ENCODE measurements at places on chromosomes 6 and 20.

GRCh38 chr20:32527052-32527446 is 58.1 kb downstream of the NOL4L start:
- no peak for DNase-seq

DNA sequence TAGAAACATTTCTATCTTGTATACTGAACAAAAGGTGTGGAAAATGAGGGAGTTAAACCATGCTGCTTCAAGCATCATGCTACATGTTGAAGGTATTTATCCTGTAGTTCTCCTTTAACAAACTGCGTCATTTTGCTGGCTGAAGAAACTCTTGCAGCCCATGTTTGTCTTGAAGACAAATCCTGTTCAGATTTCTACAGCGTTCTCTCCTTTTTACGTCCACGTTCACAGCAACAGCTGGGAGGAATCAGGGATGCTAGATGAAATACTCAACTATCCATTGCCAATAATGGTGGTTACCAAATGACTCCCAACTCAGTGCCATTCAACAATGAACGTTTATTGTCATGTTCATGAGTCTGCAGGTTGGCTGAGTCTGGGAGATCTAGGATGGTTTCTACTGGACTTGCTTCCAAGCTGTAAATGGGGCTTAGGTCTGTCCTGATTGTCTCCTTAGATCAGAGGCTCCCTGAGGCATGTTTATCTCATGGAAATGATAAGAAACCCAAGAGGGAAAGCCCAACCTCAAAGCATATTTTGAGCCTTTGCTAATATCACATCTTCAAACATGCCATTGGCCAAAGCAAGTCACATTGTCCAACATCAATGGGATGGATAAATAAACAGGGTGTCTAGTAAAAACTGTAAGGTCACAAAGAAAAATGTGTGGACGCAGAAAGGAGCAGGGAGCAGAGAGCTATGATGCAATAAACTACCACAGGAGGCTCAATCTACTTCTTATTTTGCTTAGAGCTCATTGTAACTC is 2.7 kb upstream of the PLCB1 start:
- no peak for DNase-seq

DNA sequence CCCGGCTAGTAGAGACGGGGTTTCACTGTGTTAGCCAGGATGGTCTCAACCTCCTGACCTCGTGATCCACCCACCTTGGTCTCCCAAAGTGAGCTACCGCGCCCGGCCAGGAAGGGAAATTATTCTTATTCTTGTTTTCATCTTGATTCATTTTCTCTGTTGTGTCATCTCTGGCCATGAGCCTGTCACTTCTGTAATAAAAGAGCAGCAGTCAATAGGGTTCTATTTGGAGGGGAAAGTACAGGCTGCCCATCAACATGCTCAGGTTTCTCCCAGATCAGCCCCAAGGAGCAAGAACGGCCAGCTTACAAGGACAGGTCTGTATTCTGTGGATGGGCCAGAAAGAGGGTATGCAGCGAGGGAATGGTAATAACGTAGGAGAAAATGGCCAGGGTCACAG is 345.0 kb downstream of the PREX1 start:
- no peak for DNase-seq

DNA sequence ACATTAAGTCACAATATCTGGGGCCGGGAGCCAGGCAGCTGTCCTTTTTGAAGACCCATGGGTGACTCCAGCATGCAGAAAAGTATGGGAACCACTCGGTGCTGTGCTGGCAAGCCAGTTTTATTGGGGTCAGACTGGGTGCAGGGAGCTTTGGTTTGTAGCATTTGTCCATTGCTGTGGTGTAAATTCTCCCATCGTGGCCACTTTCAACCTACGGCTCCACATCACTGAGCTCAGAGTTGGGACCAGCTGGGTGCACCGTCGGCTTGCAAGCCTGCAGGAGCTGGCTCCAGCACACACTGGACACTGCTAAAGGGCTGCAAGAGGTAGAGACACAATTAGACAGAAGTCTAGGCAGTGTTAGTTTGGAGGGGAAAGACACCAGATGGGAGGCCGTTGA is 66.9 kb downstream of the SYNJ2 start:
- DNase-seq: no peak

DNA sequence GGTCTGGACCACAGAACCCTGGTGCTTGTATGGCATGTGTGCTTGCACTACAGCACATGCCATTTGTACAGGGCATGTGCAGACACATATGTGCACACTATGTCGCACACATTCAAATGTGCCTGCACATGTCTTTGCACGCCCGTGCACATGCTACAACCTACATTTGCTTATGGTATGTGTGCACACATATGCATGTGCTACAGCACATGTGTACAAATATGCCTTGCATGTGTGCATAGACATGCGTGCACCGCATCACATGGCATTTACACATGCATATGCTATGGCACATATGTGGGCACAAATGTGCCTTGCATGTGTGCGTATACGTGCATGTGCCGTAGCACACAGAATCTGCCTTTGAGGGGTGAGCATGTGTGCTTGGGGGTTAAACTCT is 90.5 kb downstream of the DHX35 start:
- no peak for DNase-seq

DNA sequence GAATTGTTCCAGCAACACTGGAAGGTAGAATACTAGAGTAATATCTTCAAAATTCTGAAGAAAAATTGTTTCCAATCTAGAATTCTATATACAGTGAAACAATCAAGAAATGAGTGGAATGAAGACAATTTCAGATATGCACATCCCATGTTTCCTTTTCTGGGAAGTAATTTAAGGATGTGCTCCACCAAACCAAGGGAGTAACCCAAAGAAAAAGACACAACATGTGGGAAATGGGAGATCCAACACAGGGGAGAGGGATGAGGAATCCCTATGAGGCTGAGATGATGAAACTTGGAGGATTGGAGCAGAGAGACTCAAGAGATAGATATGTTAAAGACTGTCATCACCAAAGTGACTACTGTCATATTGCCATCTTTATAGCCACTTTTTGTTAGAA is 9.8 kb upstream of the RNF24 start:
- DNase-seq: no peak

All from activated CD4-positive, alpha-beta T cell treated with anti-CD3 and anti-CD28 coated beads, Interleukin-2, amount 50 U/mL, for 24 hours (primary cell).